CD4-positive, alpha-beta memory T cell (primary cell): ENCODE measurements at places on chromosomes 13 and 19. TPM values are rescaled to one million over a fixed set of nuclear protein-coding genes. Genes with fewer than 3 reads are reported as not detected.

DNA sequence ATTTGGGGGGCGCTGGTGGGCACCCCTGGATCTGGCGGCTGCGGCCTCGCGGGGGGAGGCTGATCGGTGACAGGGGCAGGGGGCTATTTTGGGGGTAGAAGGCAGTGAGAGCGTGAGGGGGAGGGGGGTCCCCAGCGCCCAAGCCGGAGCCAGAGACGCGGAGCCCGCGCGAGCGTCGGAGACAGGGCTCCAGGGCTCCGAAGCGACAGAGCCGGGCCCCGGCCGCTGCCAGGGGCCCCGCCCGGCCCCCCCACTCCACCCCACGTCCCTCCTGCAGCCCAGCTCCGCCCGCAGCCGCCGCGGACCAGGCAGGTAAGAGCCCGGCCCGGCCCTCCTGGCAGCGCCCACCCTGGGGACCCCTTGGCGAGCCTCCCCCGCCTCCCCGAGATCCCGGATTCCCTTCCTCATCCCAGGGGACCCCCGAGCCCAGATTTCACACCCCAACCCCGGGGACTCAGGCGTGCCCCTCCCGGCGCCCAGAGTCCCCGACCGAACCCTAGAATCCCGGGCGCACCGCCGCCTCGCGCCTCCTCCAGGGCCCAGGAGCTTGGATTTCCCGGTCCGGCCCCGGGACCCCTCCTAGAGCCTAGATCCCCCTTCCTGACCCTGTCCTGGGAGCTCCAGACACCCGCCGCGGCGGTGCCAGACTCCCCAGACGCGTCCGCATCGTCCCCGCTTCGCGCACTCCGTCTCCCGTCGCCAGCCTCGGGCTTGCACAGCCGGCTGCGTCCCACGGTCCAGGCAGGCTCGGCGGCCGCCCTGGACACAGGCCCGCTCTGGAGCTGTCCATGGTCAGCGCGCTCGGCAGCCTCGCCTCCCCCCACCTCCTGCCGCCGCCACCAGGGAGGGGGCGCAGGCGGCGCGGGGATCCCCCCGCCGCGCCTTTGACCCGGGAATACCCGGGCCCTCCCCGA is at the start of gene PPFIA3:
PPFIA3 (plus strand) TSS at position 134 of the 914 bp plus-strand sequence. CDS start 8,330 bp downstream, outside the sequence.
- peak; percentile 46 for DNase-seq

OR7D2 gene
- total RNA-seq = not detected

OVOL3 gene
- total RNA-seq = not detected

- DNase-seq = no peak
These were observed 35.2 kb upstream of the SLC46A3 start for GRCh38 chr13:28753946-28754345.

VAV1 gene
- total RNA-seq = 87.6 TPM

- DNase-seq = no peak
These were observed 8.9 kb upstream of the ELF1 start for GRCh38 chr13:41028051-41028450.

CXCL17 gene
- not detected for total RNA-seq

- no peak for DNase-seq
These were observed 9.5 kb upstream of the URAD start for GRCh38 chr13:27997904-27998522.

DNA sequence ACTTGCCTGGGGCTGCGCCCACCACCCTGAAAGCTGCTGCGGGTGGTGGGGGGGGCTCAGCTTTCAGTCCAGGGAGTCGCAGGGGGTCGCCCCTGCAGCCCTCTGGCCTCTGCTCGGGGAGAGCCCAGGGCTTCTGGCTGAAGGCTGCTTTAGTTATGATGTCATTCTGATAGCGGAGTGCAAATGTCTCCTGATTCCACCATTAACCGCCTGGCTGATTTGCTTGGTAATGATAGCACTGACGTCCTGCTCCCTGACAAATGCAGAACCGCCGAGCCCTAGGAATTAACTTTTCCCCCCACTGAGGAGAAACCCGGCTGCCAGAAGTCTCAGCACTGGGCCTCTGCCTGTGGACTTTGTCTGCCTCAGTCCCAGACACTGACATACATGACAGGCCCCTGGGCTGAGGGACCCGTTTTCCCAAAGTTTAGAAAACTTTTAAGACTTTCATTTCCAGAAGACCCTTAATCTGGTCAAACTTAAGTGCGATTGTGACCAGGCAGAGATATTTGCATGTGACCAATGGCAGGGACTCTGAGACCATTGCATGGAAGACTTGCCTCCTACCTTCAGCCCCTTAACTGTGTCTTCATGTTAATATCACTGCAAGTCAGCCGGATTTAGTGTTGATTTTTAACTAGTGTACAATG is 142.5 kb upstream of the ZNF536 start:
- no peak for DNase-seq

DNA sequence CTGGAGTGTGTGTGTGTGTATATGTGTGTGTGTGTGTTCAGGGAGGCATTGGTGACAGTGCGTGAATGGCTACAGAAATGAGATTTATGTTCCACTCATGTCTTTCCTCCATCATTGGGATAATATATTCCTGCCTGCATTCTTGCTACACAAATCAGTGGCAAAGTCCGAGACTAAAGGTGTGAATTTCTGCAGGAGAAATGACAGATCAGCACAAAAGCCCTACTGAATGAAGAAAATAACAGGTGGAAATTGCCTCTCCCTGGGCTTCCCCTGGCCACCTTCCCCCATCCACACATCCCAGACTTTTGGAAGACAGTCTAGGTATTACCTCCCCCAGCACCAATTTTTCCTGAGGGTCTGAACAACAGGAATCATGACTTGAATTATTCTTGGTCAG is 10.1 kb downstream of the SIGLEC6 start:
- DNase-seq = no peak

DNA sequence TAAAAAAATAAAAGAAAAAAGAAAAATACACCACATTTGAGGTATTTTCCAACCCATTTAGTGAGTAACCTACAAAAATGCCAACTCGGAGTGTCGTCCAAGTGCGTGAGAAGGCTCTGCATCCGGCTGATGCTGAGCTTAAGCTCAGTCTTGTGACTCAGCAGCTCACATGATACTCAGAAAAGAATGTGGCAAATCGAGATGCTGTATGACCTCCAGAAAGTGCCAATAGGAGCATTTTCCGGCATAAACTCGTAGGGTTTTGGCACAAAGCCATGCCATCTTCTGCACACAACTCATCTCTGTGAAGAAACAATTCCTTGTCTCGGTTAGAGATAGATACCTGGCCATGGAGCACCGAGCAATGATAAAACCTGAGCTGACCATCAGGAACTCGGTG is 58.5 kb downstream of the TRPM4 start:
- DNase-seq = no peak

LPAR6 gene
- total RNA-seq = 91.1 TPM

GIPR gene
- total RNA-seq = 6.1 TPM

DNA sequence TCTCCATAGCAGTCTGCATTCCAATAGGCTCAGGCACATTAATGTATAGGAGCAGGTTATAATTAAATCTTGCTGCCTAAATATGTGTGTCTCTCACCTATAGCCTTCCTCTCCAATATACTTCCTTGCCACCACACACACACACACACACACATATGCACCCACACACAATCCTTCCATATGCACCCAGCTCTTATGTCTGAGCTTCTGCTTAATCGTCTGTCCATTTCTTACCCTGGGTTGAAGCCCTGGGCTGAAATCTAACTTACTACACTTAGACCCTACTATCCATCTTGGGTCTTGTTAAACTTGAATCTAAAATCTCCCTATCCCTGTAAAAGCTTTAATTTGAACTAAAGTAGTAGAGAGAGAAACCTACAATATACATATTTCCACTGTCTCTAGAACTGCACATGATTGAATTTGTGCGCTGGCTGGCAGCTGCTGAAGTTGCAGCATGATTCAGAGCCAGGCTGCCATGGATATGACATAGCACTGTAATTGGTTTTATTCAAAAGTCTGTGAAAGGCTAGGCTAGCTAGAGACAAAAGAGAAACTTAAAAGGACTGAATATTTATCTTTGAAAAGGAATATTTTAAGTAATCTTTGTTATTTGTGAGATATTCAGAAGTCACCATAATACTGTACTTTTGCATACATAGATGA is 25.7 kb upstream of the FREM2 start:
- no peak for DNase-seq

DNA sequence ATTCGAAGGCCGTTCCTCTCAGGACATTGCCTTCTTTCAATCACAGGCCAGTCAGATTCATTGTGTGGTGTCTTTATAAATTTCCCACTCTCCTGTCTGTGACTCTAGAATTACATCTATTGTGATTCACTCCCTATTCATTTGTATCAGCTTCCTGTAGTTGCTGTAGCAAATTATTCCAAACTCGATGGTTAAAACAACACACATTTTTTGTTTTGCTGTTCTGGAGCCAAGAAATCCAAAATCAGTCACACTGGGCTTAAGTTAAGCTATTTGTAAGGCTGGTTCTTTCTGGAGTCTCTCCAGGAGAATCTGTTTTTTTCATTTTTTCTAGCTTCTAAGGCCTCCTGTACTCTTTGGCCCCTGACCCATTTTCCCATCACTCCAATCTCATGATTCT is 1487.0 kb upstream of the SLC10A2 start:
- no peak for DNase-seq

DNA sequence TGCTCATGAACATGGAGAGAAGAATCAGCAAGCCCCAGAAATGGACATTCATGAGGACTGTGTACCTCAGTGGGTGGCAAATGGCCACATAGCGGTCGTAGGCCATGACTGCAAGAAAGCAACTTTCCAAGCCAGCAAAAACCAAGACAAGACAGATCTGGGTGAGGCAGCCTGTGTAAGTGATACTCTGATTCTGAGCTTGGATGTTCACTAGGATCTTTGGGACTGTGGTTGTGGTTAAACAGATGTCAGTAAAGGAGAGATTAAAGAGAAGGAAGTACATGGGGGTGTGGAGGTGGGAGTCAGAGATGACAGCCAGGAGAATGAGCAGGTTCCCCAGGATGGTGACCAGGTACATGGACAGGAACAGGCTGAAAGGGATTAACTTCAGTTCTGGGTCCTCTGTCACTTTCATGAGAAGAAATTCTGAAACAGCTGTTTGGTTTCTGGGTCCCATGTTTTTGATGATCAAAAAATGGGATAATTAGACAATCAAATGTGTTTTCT is at the start of gene OR7G1:
OR7G1 (minus strand) TSS at position 457 of the 507 bp plus-strand sequence; CDS start at position 457, 0 bp downstream.
- no peak for DNase-seq

- peak; percentile 89 for DNase-seq
These were observed 10.4 kb upstream of the RASA3 start for GRCh38 chr13:114142640-114143490.

- no peak for DNase-seq
These were observed 827 bp upstream of the FKRP start for GRCh38 chr19:46745030-46745429.

GRCh38 chr13:39349391-39349960 is 253.5 kb downstream of the LHFPL6 start:
- DNase-seq = no peak

DNA sequence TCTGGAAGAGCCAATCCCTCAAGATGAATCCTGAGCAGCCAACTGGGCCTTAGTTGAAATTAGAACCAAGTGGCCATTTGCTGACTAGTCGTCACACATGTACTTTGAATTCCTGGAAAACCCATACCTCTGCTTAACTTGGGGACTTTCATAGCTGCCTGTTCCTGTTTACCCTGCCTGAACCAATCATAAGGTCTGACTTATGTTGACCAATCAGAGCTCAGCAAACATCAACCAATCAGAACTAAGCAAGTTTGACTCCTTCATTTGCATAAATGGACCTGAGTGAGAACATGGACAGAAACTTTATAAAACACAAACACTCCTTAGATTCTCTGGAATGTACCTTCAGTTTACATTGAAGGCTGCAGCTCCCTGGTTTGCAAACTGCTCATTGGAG is 50.8 kb downstream of the LATS2 start:
- no peak for DNase-seq

DNA sequence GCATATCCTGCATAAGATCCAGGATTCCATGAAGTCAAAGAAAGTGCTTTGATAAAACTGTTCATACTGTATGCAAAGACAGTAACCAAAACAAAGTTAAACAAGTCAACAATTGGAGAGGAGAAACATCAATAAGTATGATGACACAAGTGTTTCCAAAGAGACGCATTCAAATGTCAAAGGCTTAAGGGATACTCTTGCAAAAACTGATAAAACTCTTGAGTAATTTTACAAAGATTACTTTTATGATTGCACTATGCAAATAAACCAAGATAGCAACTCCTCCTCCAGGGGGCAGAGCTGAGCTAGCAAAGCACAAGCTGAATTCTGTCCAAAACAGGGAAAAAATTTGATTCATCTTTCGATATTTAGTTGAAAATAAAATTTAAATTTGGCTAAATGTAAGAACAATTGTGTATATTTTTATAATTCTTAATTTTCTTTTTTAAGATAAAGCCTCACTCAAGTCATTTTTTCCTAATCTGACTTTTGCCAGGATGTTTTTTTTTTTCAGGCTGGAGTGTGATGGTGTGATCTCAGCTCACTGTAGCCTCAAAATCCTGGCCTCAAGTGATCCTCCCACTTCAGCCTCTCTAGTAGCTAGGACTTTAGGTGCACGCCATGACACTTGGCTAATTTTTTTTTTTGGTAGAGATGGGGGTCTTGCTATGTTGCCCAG is 84.0 kb downstream of the MZT1 start:
- no peak for DNase-seq

- no peak for DNase-seq
These were observed 36.3 kb downstream of the ARHGEF18 start for GRCh38 chr19:7385062-7385461.

GRCh38 chr13:101058841-101059240 is 357.5 kb downstream of the NALCN start:
- no peak for DNase-seq

ERICH6B gene
- total RNA-seq = not detected

GRCh38 chr13:64909184-64909583 is 2321.0 kb downstream of the PCDH9 start:
- DNase-seq = no peak

DNA sequence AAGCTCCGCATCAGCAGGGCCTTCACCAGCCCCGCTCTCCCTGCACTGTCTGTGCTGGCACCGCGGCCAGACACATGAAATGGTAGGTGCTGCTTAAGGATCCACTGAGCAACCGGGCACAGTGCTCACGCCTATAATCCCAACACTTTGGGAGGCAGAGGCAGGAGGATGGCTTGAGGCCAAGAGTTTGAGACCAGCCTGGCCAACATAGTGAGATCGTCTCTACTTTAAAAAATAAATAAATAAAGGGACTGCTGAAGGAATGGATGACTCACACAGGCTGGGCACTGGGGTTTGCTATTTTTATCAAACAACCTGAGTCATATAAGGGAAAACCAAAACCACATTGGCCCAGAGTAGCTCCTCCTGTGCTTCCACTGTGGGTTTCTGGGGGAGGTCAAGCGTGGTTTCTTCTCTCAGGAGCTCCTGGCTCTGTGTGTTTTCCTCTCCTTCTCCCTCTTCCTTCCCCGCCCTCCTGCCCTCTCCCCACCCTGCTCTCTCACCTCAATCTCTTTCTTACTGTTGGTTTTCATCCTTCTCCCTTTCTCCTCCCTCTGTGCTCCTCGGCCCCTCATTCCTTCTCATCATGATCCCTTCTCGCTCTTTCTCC is 21.3 kb downstream of the VRK3 start:
- DNase-seq = no peak

- no peak for DNase-seq
These were observed 55.4 kb downstream of the INTS6 start for GRCh38 chr13:51397262-51397941.
